HS-5 (cell line): ENCODE measurements at places on chromosomes 13 and 19.

- DNase-seq, result no peak
Measured at GRCh38 chr13:33388286-33388998, 102.9 kb upstream of the STARD13 start.

DNA sequence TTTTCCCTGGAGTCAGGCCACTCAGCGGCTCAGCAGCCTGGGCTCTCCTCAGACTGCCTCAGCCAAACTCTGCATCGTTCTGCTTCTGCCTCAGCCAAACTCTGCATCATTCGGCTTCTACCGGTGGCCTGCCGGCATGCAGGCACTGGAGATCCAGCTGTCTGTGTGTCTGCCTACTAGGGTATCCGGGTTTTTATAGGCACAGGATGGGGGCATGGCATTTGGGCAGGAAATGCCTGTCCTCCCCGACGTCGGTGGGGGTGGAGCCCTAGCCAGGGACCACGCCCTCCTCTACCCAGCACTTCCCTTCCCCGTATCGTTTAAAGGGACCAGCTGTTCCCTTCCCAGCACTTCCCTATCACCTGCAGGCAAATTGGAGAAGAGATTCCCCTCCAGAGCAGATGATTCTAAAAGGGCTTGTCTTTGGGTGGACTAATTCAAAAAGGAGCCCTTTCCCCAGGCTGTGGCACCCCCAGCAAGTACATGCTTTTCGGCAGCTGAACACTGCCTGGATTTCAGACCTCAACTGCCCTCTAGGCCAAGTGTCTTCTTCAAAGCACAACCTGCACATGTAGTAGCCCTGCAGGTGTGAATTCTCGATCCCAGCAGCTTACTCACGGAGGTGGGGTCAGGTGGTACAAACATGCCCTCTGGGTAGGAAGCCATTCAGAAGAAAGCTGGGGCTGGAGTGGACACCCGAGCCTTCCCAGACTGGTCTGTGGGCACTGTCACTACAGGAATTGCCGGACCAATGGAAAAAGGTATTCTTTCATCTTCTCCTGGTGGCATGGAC, 25.4 kb upstream of the GPR12 start:
- no peak for DNase-seq

- DNase-seq, result no peak
Measured at GRCh38 chr13:89899302-89900103, 1448.0 kb upstream of the MIR17HG start.

- no peak for DNase-seq
Measured at GRCh38 chr19:7918615-7919421, 1.3 kb upstream of the SNAPC2 start.
